AG10803 (cell line): ENCODE measurements at places on chromosomes 12 and 14.

DNA sequence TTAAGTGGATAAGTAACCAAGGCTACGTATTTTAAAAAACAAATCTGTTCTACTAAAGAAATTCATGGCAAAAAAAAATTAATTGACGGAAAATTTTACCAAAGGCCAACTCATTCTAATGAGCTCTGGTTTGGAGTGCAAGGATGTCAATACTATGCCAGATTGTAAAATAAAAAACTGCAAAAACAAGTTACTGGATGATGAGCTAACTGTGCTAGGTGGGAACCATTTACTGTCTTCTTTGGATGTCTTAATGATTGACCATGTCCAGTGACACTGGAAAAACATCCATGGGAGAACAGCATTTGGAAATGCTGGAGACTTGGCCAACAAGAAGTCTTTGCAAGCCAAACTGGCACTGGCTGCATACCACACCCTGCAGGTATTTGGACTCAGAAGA is 41.6 kb downstream of the KITLG start:
- DNase-seq: no peak

GRCh38 chr14:69845050-69845581 is 34.1 kb upstream of the SMOC1 start:
- DNase-seq: no peak

DNA sequence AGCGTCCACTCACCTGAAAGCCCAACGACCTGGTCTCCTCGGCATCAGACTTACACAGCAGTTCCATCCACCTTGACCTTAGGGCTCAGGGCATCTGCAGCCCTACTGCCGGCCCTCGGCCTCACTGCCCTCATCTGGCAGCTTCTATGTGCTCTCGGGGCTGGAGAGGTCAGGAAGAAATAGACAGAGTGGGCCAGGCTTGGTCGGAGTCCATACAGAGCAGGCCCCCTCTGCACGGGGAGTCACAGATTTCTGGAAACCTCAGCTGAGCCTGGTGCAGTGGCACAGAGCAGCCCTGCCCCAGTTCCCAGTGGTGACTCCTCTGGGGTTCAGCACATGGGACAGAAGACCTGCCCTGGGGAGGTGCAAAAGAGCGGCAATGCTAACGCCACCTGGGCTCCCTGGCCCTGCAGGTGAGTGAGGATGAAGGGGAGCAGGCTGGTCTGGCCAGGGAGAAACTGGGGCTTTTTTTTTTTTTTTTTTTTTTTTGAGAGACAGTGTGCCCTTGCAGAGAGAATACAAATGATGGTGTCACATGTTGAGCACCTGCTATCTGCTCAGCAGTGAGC is 190.1 kb upstream of the PRMT8 start:
- no peak for DNase-seq

DNA sequence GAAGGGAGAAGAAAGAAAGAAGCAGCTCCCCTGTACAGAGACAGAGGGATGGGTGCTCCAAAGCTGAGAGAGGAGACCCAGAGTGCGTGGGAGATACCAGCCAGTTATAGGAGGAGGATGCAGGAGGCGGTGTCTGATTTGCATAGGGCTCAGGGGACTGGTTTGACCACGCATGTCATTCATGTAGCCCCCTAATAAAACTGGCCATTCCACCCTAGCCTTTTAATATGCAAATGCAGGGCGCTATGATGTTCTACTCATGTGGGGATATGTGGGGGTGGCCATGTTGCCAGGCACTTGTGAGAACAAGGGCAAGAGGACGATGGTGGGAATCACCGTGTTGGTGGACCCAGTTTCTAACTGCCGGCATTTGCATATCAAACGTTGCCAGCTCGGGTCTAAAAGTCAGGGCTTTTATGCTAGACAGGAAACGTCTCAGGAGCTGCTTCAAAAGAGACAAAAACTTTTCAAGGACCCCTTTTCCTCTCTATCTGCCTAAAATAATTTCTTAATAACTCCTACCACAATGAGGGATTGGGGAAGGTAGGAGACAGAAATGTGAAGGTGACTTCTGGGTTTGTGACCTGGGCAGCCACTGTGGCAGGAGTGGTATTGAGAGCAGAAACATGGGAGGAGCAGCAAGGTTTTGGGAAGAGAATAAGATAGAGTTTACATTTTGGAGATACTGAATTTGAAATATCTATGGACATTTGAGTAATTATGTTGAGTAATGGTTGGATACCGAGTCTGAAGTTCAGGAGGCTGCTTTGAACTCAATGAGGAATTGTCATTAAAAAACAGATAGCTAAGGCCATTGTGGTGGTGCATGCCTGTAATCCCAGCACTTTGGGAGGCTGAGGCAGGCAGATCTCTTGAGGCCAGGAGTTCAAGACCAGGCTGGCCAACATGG is 2.2 kb upstream of the ATXN3 start:
- no peak for DNase-seq

GRCh38 chr12:50220363-50220995 is 53.3 kb upstream of the CERS5 start:
- DNase-seq: peak; percentile 78

- peak; percentile 50 for DNase-seq
Measured at GRCh38 chr14:69818758-69819191, 21.7 kb upstream of the SLC10A1 start.

- no peak for DNase-seq
Measured at GRCh38 chr14:87171141-87171540, 821.8 kb downstream of the GALC start.

- peak; percentile 43 for DNase-seq
Measured at GRCh38 chr12:122875590-122876220, 20.2 kb downstream of the VPS37B start.

- peak; percentile 89 for DNase-seq
Measured at GRCh38 chr12:124389138-124389724, 94.3 kb downstream of the RFLNA start.

- DNase-seq: peak; percentile 45
Measured at GRCh38 chr12:2876431-2877046, 435 bp downstream of the FOXM1 start.

GRCh38 chr12:116433249-116433648 is 125.9 kb upstream of the MAP1LC3B2 start:
- peak; percentile 12 for DNase-seq

DNA sequence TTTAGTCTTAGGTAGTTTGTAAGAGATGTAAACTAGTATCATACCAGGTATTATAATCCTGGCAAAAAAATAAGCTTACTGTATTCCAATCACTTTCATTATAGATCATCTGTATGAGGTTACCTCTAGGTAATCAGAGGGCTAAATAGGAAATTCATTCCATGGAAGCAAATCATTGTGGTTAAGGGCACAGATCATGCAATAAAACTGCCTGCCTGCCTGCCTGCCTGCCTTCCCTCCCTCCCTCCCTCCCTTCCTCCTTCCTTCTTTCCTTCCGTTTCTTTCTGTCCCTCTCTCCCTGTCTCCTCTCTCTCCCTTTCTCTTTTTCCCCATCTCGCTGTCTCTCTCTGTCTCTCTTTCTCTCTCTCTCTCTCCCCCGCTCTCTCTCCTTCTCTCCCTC is 3.2 kb upstream of the CLEC9A start:
- peak; percentile 48 for DNase-seq

- DNase-seq: no peak
Measured at GRCh38 chr14:91376547-91377477, 40.8 kb downstream of the CCDC88C start.

DNA sequence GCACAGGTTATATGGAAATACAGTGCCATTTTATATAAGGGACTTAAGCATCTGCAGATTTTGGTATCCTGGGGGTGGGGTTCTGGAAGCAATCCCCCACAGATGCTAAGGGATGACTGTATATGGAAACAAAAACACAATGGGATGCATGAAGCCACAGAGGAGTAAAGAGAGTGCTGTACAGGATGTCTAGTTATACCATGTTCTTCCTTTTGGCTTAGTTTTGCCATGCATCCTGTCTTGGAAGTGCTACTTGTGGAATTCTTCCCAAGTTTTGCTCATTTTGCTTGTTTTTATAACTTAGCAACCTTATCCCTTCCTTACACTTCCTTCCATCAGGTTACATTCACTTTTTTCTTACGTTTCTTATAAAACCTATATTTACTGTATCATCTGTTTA is 55.6 kb downstream of the TRMT5 start:
- DNase-seq: no peak
